Left renal cortex interstitium (tissue), 4 donors: ENCODE measurements at places on chromosomes 11 and 22.
A peak's percentile ranks its signal among the peaks of the same experiment; 100 is the strongest.

DNA sequence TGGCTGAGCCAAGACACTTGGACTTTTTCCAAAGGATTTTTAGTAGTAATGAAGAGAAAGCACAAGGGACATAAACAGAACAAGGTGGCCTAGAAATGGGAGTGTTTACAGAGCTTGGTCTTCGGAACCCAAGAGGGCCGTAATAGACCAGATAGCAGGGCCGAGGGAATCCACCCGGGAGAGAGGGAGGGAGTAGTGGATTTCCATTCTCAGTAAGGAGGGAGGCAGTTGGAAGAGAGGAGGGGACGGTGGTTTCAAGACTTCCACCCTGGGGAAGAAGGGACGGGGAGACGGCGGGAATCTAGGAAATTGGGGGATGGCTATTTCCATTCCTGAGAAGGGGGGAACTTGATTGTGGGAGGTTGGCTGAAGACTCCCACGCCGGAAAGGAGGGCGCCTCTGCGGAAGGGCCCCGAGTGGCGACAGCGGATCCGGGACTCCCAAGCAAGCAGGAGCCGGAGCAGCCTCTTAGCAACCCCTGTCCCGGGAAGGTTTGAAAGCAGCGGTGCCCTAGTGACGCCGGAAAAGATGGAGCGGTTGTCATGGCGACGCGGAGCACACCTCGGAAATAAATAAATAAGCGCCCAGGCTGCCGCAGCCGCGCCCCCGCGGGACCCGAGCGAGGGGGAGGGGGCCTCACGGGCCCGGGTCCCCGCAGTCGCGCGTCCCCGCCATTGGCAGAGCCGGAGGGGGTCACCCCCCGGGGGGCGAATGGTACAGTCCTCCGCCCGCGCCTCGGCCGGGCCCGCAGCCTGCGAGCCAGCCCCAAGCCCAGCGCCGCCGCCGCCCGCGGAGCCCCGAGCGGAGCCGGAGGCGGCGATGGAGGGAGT is 31.6 kb downstream of the EIF3F start:
- peak; percentile 57 for DNase-seq

DNA sequence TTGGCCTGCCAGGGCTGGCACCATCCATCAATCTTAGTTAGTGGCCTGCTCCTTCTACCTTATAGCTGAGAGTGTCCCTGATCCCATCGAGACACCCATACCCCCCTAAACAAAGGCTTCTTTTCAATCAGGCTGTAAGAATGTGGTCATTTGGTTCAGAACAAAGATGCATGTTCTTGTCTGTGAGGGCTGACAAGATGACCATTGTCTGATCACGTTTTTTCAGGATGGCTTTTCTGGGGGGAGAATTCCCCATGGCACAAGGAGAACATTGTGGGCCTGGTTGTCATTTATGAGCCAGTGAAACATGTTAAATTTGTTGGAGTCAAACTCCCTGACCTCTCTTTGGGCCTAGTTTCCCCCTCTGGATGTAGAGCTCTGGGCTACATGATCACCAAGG is 160.4 kb downstream of the INSC start:
- DNase-seq, result no peak

GRCh38 chr11:135073870-135074269 is 661.8 kb upstream of the B3GAT1 start:
- DNase-seq, result no peak

DNA sequence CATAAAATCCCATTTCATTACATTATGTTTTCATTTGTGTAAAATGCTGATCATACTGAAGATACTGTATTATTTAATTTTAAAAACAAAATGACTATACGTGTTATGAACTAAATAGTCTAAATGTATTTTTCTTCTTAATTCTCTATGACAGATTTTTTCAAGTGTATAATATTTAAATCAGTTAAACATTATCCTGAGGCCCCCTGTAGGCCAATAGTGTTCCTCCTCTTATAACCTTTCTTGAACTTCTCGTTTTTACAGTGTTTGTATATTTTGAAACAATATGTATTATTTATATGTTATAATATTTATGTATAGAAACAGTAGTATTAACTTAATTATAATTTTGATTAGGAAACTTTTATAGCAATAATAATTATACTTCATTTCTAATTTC is 151.1 kb upstream of the CHORDC1 start:
- DNase-seq, result no peak

- no peak for DNase-seq
Observed at GRCh38 chr22:37105154-37105553, 4.4 kb downstream of the TMPRSS6 start.

GRCh38 chr22:39197578-39197977 is 45.1 kb upstream of the CBX7 start:
- DNase-seq, result no peak

DNA sequence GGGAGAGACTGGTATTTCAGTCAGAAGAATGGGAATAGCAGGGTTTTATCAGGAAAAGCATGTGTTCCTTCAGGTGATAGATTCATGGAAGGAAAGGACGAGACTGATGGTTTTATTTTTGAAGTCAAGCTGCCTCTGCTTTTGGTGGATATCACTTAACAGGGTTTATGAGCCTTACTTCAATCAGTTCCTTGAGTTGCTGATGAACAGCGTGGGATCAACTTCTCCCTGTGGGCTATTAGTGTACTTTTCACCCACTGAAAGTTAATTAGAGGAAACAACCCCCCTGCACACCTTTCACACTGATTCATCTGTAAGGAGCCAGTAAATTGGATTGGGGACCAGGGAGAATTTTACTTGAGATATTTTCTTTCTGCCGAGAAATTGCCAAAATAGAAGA is 479.0 kb downstream of the NELL1 start:
- peak; percentile 11 for DNase-seq

DNA sequence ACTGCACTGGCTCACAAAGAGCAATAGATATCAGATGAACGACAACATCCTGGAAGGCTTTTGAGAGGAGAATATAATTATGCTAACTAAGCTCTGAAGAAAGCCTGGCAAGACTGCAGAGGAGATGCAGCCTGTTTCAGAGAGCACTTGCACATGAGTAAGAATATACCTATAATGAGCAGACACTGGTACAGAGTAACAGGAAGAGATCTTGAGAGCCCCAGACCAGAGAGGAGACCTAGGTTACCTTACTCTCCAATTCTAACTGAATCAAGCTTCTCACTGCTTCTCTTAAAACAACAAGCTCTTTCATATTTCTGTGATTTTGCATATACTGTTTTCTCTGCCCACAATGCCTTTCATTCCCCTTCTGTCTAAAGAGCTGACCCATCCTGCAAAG is 66.5 kb downstream of the FAM168A start:
- no peak for DNase-seq

GRCh38 chr22:39712081-39712480 is 141.5 kb downstream of the CACNA1I start:
- no peak for DNase-seq

DNA sequence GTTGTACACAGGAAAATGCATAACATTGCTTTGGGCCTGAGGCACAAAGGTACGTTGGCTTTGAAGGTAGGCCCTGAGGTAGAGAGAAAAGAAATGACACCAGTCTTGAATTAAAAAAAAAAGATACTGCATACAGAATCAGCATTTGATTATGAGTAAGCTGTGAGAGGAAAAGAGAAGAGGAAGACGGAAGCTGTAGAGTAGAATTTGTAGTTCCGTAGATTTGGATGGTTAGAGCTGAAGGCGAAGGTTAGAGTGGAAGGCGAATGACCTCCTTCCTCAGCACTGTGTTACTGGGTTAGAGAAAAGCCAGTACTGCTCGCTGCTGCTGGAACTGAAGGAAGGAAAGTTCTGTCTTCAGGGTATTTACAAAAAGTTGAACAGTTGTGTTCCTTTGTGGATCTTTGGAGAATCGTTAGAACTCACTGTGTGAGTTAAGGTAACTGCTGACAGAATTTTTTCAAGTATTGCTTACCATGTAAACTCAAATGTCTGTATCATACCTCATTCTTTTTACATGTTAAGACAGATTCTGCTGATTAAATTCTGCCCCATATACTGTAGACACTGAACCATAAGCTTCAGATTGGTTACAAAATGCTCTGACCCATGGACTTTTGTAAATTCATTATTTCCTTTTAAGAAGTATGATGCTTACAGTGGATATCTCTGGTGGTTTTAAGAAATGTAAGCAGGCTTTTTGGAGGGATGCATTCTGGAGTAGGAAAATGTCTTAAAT is 50.2 kb downstream of the MCAM start:
- DNase-seq, result no peak

GRCh38 chr11:33027846-33028536 is 11.4 kb upstream of the TCP11L1 start:
- DNase-seq, result no peak

DNA sequence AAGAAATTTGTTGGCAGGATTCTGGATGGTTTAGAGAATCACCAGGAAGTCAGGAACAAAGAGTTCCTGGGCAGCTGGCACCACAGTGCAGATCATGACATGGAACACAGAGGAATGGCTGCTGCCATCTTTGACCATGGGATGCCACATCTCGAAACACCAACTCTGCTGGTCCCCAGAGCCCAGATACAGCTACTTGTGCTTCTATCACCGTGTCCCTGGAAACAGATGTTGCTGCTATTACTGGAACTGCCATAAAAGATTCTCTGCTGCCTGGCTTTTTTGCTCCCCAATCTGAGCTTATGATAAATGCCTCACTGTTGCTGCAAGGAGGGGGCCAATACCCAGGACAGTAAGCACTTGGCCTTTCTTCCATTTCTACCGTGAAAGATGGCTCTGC is 185.2 kb downstream of the CSNK2A3 start:
- DNase-seq, result no peak

DNA sequence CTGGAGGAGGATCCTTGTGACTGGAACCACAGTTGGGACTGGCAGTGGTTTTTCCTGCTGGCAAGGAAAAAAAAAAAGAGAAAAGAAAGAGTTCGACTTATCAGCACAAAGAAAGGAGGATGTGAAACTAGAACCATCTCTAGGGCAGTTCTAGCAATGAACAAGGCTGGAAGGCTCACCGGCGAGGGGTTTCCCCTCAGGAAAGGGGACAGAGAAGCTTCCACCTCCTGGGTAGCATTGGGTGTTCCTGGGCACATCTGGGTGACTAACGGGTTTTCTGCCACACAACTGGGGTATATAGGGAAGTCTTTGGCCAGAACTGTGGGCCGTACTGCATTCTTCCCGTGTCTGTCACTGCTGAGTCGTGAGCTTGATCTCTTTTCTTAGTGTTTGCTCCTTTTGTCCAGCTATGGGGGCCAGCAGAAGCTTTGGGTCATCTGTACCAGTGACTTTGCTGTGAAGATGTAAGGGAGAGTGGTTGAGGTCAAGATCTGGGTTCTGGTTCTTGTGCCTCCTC is 109.4 kb upstream of the OR4B1 start:
- DNase-seq, result no peak

- DNase-seq, result no peak
Observed at GRCh38 chr11:21545699-21546098, 647.2 kb upstream of the ANO5 start.

DNA sequence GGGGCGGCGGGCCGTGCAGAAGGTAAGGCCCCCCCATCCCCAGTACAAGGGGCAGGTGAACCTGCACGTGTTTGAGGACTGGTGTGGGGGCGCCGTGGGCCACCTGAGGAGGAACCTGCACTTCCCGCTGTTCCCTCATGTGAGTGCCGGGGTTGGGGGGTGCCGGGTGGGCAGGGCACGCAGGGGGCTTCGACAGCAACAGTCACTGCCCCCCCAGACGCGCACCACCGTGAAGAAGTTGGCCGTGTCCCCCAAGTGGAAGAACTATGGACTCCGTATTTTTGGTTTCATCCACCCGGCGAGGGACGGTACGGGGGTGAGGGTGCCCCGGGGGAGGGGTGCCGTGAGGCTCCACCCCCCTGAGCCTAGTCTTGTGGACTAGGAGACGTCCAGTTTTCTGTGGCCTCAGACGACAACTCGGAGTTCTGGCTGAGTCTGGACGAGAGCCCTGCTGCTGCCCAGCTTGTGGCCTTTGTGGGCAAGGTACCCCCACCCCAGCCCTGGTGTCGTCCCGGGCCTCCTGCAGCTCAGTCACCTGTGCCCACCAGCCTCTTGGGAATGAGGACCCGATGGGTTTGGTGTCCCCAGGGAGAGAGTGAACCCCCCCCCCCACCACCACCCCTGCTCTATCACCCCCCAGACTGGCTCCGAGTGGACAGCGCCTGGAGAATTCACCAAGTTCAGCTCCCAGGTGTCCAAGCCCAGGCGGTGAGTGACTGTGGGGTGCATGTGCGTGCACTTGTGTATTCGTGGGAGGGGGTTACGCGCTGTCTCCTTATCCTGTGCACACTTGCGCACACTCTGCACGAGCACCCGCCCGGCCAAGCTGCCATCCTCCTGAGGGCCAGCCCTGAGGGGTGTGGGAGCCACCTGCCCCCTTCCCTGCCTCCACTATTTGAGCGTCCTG is 3.8 kb downstream of the B4GALNT4 start:
- DNase-seq, result no peak

GRCh38 chr11:65431451-65432099 is 9.0 kb downstream of the NEAT1 start:
- no peak for DNase-seq

DNA sequence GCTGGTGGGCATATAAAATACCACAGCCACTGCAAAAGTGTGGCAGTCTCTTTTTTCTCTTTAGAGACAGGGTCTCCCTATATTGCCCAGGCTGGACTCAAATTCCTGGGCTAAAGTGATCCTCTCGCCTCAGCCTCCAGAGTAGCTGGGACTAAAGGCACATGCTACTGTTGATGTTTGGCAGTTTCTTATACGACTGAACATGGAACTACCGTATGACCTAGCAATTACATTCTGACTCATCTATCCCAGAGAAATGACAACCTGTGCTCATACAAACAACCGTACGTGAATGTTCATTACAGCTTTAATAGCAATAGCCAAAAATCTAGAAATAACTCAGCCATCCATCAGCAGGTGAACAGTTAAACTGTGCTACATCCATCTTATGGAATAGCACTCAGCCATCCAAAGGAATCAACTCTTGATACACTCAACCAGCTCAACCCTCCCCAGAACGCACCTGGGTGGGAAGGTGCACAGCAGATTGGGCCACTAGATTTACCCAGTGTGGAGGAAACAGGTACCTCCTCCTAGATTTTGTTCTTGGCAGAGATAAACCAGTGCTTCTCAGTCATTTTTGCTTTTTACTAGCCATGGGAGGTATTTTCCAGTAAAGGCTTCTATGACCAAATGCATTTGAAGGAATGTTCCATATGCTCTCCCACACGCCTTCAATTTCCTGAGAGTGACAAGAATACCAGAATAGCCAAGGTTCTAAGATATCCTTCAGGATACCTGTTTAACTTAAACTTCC is 130.5 kb downstream of the MED15 start:
- no peak for DNase-seq
